GM12891 (cell line): ENCODE measurements at places on chromosomes 4 and X.
A peak's percentile ranks its signal among the peaks of the same experiment; 100 is the strongest.

DNA sequence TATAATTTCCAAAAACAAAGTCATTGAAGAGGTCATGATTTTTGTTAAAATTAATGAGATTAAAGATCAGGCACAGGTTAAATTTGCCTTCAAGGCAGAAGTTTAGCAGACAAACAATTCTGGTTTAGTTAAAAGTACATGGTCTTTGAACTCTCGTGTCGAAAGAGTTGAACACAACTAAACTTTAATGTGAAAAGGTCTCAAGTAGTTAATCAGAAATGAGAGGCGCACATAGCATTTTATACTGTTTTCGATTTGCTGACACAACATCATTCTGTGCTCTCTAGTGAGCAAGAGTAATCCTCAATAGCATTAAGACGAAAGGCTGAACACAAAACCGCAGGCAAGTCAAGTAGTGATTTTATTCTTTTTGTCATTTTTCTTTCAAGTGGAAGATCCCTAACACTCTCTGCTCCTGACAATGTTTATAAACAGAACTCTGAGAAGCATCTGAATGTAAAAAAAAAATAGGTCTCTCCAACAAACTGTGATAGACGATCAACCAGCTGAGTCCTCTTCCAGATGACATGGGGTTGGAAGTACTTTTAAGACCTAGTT lies 49.8 kb downstream of the SH3RF1 start:
- DNase-seq = no peak

DNA sequence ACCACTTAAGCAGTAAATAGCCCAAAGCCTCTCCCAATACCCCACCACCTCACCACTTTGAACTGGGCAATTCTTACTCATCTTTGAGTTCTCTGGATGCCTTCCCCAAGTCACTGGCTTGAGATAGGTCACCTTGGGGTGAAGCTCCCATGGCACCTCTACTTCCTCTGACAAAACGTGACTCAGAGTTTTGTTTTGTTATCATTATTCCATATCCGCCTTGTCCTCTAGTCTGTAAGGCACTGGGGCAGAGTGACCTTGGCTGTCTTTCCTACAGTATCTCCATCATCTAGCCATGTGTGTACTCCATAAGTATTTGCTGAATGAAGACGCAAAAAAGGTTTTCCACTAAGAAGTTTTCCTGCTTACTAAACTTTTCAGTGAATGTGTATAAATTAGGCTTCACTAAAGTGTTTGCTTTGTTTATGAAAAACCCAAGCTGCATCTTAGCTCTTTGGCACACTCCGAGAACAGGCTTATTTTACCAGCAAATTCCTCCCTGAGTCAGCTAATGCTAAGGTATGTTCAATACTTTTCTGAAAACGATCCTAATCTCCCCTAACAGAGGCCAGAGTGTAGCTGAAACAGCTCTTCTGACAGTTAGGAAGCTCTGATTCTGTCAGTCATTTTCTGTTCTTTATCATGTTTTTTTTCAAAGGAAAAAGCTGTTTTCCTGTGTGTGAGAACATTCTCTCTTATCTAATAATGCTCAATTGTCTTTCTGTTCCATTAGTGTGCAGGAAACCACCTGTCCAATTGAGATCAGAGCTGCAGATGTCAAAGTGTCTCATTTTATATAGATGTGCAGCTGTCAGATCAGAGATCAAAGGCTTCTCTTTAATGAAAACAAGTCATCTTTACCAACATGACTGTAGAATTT lies 30.2 kb upstream of the TSPAN5 start:
- DNase-seq = no peak

GRCh38 chrX:23012636-23013035 lies 12.9 kb downstream of the DDX53 start:
- DNase-seq = no peak

GRCh38 chr4:73505567-73505966 lies 24.0 kb downstream of the AFM start:
- no peak for DNase-seq

DNA sequence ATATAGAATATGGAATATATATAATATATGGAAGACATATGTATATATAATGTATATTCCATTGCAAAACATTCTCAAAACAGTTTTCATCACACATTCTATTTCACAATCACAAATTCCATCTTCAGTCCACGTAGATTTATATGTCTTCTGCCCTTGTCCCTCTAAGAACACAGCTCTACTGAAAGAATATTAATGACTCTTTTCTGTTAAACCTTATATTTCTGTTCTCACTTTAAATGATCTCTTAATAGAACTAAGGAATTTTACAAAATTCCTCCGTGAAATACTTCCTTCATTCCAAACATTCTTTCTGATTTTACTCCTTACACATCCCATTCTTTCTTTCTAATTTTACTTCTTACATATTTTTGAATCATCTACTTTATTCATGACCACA lies 1043.1 kb upstream of the PABPC4L start:
- DNase-seq = no peak

GRCh38 chr4:48074657-48075056 lies 58.1 kb downstream of the NIPAL1 start:
- no peak for DNase-seq

- DNase-seq = no peak
Measured at GRCh38 chr4:40731792-40732245, 17.9 kb upstream of the NSUN7 start.

- DNase-seq = no peak
Measured at GRCh38 chr4:155780775-155781174, 22.0 kb downstream of the GUCY1B1 start.

- DNase-seq = no peak
Measured at GRCh38 chr4:130359542-130359941, 1263.6 kb downstream of the C4orf33 start.

GRCh38 chr4:99893839-99894160 lies 427 bp downstream of the LAMTOR3 start:
- peak; percentile 1 for DNase-seq

DNA sequence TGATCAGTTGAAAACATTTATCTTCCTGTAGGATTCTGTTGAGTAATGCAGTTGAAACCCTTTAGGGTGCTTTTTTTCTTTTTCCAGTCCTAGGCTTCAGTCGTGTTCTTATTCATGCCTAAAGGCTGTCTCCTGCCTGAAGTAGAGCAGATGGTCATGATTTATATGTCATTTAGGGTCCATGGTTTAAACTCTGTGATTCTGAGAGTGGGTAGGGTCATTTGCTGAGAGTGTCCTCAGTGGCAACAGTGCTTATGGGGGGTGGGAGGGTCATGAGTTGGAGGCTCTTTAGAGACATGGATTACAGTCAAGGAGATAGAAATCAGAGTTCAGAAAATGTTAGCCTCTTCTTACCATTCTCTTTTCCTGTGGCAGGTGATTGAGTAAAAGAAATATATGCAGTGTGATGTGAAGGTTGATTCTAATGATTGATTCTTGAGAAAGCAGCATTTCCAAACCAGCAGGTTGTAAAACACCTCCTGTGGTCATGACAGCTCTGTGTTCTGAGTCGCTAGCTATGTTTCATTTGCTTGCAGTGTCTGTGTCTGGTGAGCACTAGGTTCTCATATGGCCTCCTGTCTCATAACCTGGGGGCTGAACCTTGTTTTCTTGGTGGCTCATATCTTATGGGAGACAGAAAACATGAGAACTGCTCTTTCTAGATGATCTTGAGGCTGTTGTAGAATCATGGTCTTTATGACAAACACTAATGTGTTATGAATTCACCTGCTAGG lies 60.4 kb downstream of the JADE1 start:
- no peak for DNase-seq

GRCh38 chr4:123216946-123217345 lies 179.6 kb upstream of the SPRY1 start:
- DNase-seq = no peak

DNA sequence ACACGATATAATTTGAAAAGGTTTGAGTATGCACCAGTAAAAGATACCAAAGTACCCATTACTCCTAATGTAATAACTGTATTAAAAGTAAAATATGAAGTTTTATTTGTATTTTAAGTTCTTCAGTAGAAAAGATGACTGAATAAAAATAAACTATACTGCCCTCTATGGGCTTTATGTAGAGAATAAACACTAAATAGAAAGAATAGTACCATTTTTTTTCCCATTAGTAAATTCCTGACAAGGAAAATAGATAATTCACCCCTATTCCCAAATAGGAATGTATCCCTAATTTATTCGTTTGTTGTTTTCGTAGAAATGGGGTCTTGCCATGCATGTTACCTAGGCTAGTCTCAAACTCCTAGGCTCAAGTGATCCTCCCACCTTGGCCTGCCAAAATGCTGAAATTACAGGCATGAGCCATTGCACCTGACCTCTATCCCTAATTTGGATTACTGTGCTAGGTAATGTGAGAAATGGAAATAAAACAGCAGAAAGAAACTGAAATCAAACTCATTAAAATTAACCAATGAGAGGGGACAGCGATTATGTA lies 73.6 kb upstream of the COX18 start:
- DNase-seq = no peak

- no peak for DNase-seq
Measured at GRCh38 chr4:128256539-128256938, 31.1 kb downstream of the PGRMC2 start.

GRCh38 chr4:168979338-168979737 lies 30.7 kb downstream of the CBR4 start:
- no peak for DNase-seq

GRCh38 chrX:115939636-115940160 lies 230.8 kb upstream of the AGTR2 start:
- DNase-seq = no peak

DNA sequence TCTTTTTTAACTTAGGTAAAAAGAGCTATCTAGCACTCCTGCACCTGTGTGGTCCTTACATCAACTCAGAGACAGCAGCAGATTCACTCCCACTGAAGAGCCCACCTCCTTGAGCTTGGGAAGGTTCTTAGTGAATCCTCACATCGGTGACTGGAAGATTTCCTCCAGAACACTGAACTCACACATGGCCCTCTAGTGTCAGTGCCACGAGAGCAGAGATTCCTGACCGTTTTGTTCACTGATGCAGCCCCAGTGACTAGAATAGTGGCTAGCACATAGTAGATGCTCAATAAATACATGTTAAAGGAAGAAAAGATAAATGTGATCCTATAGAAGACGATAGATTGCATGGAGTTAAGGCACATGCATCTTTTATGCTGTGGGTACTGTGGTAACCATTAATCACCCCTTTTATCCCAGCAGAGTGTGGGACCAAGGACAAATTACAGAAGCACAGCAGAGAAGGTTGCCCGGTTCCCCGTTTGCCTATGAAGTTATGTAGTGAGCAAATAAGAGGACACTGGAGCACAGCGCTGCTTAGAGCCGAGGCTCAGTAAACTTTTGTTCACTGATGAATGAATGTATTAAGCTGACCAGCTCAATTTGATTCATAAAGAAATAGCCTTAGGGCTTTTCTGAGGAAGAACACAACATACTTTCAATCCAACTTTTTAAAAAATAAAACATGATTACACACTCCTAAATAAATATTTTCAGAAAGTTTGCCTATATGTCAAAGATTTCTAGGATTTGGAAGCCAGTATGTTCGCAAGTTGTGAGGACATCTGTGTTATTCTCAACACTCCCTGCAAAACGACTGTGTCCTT lies 8.7 kb downstream of the GASK1B start:
- DNase-seq = no peak

GRCh38 chr4:151436093-151436518 lies 27.1 kb downstream of the FHIP1A start:
- DNase-seq = no peak

- DNase-seq = no peak
Measured at GRCh38 chr4:159137176-159137575, 34.3 kb downstream of the RAPGEF2 start.
